ENCODE measurements at places on chromosomes 3 and 15. TPM values are rescaled to one million over a fixed set of nuclear protein-coding genes. Genes with fewer than 3 reads are reported as not detected.

Gene GP5
- total RNA-seq: not detected

Gene ESYT3
- not detected for total RNA-seq

Gene XYLB
- 3.5 TPM for total RNA-seq

Gene ISLR
- total RNA-seq: 0.76 TPM

Gene XCR1
- total RNA-seq: not detected

Gene AMT
- total RNA-seq: 0.67 TPM

Gene TRPM1
- 0.38 TPM for total RNA-seq

Gene RNF111
- total RNA-seq: 41.5 TPM

Gene MKRN2OS
- total RNA-seq: not detected

Gene HIGD2B
- not detected for total RNA-seq

Gene MGLL
- total RNA-seq: 67.6 TPM

Gene TMEM207
- not detected for total RNA-seq

Gene GOLGA8Q
- 0.48 TPM for total RNA-seq

Gene GPR149
- total RNA-seq: not detected

Gene AADAC
- total RNA-seq: 0.86 TPM

Gene BTLA
- total RNA-seq: under 0.01 TPM

Gene SERINC4
- total RNA-seq: not detected
